ENCODE measurements at places on chromosomes 2 and 18.

GRCh38 chr2:54559593-54560145 is 103.5 kb downstream of the SPTBN1 start:
- no peak for DNase-seq

DNA sequence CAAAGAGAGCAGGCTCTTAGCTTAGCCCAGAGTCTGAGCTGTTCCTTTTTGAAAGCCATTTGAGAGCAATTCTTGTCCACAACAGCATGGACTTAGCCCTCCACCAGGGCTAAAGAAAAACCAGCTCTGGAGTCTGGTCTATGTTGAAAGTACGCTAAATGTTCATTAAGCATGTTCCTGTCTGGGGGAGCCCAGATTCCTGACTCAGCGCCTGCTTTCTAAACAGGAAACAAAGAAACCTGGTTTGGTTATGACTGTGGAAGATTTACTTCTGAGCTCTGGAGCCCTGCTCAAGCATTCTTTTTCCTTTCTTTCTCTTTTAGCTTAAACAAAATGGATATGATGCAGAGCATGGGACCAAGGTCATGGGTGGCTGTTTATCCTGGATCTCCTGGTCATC is 279.8 kb downstream of the RBM43 start:
- no peak for DNase-seq

DNA sequence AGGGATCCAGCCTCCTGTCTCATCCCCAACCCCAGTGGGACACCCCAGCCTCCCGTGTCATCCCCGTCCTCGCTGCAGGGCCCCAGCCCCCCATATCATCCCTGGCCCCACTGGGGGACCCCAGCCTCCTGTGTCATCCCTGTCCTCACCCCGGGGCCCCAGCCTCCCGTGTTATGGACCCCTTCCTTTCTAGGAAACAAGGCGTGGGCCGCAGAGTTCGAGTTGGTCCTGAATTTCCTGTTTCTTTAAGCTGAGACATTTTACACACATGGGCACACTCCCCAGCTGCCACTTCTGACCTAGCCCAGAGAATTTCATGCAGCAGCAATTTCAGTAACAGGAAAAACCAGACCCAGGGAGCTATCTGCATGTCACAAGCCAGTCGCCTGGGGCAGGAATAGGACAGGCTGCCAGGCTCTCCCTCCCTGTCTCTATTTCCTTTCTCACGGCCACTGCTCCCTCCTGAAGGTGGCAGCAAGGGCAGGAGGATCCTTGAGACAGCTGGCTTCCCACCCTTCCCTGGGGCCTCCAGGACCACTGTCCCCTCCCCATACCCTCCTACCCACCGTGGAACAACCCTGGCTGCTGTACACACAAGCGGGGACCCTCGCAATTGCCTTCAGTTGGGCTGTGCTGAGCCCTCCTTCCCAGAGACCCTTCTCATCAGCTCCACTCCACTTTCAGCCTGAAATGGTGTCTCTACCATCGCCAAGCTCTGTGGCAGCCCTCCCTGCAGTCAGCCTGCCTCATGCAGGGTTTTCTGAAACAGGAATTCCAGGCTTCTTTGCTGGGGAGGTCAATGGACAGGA is 141.9 kb upstream of the ID2 start:
- no peak for DNase-seq

DNA sequence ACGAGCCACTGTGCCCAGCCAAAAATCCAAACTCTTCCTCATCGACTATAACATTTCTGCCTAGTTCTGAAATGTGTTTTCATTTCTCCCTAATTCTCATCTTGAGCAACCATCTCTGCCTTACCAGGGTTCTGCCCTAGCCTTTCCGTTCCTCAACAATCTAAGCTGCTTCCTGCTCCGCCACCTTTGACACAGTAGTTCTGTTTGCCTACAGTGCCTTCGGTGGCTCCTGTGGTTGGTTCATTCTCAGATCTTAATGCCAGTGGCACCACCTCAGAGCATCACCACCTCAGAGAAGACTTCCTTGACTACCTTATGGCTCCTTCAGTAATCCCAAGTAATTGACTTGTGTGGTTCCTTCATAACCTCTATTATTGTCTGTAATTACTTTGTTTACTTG is 3.8 kb downstream of the SOCS6 start:
- DNase-seq, result no peak

DNA sequence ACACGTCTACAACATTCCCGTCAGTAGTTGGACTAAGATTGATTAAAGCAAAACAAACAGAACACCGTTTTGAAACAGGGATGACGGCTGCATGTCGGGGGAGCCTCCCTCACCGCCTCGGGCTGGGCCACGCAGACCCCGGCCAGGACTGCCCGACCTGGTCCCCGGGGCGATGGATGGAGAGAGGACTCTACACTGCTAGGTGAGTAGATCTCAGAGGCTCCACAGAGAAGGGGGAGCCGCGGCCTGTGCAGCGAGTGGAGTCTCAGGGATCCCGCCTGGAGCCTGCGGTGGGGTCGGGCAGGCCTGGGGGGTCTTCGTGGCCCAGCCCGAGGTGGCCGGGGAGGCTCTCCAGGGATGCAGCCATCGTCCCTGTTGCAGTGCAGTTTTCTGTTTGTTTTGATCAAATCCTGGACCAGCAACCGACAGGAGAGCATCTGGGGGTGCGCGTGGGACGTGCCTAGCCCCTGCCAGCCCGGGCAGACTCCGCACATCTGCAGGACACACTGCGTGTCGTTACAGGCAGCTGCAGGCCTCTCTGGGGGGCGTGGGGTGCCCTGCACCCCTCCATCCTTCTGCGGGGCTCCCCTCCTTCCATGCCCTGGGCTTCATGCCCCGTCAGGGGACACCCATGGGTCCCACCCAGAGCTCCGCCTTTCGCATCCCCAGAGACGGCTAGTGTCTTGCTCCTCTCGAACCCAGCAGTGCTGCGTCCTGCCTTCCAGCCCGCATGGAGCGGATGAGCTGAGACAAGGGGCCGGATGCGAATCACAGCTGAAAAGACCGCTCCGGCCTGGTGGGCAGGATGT is 143.6 kb downstream of the RTP5 start:
- no peak for DNase-seq

GRCh38 chr2:80499095-80499494 is 194.5 kb upstream of the LRRTM1 start:
- DNase-seq, result peak; percentile 10

GRCh38 chr2:156565066-156565710 is 129.0 kb downstream of the GPD2 start:
- DNase-seq, result no peak

GRCh38 chr2:215454519-215455246 is 18.8 kb upstream of the FN1 start:
- DNase-seq, result peak; percentile 48

- no peak for DNase-seq
Observed at GRCh38 chr2:72863046-72863445, 24.2 kb upstream of the SPR start.

DNA sequence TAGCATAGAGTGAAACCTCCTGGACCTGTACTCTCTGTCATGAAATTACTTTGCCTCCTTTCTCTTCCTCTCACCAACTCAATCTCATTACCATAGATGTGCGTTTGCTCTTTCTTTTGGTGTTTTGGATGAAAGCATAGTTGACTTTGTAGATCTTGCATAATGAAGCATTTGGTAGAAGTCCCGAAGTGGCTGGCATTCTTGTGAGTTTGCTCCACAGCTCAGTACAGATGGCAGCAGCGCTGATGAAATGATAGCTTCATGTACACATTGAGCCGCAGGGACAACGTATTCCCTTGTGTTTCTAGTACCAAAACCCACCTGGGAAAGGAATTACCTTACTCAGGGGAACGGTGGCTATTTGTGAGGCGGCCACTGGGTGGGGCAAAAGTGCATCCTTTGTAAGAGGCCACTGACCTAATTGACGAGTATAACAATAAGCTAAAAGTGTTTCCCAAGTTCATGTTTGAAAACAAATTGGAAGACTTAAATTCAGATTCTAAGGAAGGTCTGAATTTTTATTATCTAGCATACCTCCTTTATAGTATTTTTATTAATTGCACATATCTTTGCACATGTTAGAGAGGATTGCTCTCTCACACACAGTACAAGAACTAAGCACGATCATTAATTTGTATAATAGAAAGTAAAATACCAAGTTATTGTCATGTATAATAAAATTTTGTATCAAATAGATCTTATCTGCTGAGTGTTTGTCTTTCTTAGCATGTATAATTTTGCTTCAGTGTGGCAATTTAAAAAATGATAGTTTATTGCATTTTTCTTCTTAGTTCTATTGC is 25.4 kb upstream of the CDH7 start:
- peak; percentile 6 for DNase-seq

DNA sequence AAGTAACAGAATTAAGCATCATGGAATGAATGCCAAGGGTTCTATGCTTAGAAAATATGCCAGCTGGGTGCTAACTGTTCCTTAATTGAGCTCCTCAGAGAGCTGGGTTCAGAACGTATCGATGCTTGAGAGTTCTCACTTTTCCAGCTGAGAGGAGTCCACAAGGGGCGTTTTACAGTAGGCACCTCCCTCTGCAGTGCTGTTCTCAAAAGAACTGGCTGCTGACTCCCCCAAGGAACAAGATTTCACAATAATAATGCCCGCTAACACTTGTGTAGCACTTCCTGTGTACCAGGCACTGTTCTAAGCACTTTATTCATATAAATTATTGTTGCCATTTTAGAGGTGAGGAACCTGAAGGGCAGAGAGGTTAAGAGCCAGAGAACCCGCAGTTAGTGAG is 18.1 kb upstream of the TMEM237 start:
- DNase-seq, result no peak

DNA sequence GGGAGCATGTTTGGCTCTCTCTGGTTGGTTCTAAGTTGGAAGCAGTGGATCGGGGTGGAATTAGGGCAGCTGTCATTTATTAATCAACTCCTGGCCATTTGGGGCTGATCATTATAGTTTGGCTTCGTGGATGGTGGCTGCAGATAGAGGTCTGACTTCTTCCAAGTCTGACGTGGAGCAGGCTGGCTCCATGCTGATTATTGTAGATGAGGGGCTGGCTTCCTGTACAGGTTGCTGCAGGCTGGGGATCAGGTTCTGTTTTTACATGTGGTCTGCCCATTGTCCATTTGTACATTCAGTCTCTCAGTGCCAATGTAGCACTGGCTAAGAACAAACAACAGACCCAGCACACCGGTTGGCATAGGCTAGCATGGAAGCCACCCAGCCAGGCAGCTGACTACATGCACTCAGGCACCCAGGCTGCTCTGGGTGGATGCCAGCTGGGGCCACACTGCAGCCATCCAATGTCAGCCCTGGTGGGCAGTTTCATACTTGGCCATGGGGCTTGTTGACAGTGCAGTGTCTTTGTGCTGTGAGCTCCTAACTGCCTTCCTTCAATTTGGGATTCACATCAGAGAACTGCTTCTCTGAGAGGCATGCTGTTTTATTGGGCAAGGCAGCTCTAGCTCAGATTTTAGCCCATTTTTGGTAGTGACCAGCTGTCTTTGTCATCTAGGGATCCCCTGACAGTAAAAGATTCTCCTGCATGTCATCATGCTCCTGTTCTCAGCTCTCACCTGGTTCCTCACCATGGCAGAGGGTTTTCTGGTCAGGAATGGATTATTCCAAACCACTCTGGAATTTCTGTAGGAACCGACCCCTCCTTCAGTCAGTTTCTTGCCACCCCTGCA is 25.4 kb downstream of the NPAS2 start:
- no peak for DNase-seq

GRCh38 chr2:45145073-45145899 is 136.0 kb upstream of the SIX2 start:
- DNase-seq, result no peak

GRCh38 chr2:239262484-239263230 is 138.2 kb downstream of the HDAC4 start:
- no peak for DNase-seq

GRCh38 chr2:88903749-88904353 is 212.4 kb downstream of the RPIA start:
- peak; percentile 56 for DNase-seq

DNA sequence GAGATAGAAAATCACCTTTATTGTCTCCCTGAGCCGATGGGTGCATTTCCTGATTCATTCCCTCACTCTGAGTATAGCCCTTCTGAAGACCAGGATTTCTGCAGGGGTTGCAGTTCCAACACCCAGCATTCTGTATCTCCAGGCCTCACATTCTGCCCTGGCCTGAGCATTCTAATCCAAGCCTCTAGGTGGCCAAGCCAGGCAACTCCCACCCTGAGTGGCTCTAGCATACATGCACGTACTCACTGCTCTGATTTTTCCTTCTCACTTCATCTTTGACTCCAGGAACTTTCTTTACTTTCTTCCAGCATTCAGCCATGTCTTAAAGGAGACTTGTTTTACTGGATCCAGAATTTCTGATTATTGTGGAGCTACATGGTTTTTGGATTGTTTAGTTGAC is 100.7 kb upstream of the STK39 start:
- DNase-seq, result peak; percentile 67

- no peak for DNase-seq
Observed at GRCh38 chr18:5998907-5999306, 103.6 kb upstream of the TMEM200C start.

- no peak for DNase-seq
Observed at GRCh38 chr2:217642944-217643343, 359.9 kb downstream of the TNS1 start.

DNA sequence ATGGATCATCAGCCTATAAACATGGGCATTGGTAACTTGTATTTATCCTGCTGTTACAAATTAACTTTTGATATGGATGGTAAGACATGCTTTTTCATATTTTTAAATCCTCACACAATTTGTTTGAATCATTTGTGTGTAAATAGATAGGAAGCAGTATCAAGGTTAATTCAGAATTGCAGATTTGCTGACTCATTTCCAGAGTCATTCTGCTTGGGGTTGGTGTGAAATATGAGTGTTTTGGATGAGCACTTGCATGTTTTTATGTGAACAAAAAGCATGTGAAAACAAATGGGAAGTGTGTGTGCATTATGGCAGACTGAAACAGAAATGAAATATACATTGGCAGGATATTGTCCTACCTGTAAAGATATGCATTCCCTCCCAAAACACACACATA is 11.8 kb downstream of the CCDC85A start:
- no peak for DNase-seq

DNA sequence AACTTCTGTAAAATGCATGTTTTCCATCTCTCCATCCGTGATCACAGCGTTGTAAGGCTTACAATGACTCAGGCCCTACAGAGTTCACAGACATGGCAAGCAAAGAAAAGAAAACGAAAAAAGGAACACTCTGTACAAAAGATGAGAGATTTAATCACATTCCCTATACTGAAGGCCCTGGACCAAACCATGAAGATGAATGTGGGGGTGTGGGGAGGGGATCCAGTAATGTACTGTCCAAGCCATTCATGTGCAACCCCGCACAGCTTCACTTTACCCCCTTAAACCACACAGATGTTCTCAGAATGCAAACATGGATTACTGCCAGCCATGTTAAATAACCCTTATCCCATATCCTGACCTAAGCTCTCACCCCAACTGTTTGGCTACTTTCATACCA is 391.1 kb downstream of the NCKAP5 start:
- DNase-seq, result no peak

GRCh38 chr18:71673498-71673897 is 870.6 kb downstream of the CBLN2 start:
- DNase-seq, result no peak

DNA sequence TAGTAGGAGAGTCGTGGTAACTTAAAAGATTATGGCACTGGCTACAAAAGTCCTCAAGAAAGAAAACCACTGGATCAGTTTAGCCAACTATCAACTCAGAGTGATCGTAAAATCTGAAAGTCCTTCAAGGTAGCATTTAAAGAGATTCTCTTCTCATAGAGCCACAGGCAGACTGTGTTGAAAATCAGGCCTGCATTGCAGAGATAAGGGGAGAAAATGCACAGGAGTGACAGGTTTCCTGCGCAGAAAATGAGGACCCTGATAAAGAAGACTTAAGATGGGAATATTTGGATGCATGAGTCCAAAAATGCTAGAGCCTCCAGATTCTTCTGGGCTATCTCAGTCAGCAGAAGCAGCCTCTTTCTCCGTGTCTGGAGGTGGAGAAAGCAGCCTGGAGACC is 360.9 kb downstream of the PLCL1 start:
- DNase-seq, result no peak
